ENCODE measurements at places on chromosomes 1 and 21.

DNA sequence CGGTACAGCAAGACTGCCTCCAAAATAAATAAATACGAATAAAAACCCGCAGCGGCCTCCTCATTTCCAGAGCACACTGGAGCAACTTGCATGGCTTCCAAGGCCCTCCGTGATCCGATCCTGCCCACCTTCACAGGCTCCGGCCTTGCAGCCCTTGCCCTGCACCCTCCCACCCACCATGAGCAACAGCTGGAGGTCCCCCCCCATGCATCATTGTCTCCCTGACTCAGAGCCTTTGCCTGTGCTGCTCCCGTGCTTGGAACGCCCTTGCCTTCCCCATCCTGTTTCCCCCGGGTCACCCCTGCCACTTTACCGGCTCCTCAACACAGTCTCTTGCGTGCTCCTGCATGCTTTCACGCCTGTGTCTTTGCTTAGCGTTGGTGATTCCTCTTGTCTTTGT is 71.0 kb upstream of the ANGPTL1 start:
- no peak for DNase-seq

- DNase-seq, result no peak
Measured at GRCh38 chr21:18493422-18493821, 89.8 kb upstream of the TMPRSS15 start.

- peak; percentile 16 for DNase-seq
Measured at GRCh38 chr1:215833941-215834729, 267.0 kb downstream of the KCTD3 start.

DNA sequence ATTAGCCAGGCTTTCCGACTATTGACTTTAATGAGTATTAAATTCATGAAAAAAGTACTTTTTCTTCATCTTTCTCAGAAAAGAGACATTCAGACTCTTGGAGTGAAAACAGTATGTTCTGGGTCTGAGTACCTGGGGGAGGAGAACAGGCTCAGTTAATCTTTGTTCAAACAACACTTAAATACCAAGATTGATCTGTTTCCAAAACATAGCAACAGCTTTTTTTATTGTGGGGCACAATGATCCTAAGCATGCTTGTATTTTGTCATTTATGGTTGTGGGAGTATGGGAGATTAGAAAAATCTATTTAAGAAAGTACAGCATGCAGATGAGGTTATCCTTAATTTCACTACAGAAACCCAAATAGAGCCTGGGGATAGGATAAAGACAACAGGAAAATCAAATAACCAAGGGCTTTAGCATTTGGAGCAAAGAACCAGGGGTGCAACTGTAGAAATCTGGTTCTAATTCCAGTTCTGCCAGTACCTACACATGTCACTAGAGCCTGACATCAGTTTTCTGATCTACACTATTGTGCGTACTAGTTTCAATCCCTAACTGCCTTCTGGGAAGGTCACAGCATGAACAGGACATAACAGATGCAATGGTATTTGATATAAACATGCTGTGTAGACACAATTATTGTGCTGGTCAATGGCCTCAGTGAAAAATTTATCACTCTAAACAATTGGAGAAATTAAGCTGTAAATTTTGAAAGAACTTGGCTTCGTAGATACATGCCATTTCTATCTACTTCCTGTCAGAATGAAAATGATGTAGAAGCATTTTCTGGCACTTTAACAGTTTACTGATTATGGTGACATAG is 91.2 kb downstream of the KCNK1 start:
- DNase-seq, result no peak

DNA sequence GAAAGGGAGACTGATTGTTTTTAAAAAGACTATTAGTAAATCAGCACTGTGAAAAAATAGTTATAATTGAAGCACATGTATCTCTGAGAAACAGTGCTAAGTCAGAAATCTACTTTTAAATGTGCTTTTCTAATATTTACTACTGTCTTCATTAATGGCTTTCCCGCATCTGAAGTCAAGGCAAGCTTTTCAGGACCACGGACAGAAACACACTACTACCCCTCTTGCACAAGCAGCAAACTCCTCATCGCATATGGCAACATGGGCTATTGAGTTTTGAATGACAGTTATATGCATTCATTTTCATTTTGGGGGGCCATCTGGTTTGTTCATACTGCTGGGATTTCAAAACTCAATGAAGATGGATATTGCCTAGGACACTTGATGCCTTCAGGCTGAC is 433.4 kb upstream of the CAMK1G start:
- peak; percentile 56 for DNase-seq

DNA sequence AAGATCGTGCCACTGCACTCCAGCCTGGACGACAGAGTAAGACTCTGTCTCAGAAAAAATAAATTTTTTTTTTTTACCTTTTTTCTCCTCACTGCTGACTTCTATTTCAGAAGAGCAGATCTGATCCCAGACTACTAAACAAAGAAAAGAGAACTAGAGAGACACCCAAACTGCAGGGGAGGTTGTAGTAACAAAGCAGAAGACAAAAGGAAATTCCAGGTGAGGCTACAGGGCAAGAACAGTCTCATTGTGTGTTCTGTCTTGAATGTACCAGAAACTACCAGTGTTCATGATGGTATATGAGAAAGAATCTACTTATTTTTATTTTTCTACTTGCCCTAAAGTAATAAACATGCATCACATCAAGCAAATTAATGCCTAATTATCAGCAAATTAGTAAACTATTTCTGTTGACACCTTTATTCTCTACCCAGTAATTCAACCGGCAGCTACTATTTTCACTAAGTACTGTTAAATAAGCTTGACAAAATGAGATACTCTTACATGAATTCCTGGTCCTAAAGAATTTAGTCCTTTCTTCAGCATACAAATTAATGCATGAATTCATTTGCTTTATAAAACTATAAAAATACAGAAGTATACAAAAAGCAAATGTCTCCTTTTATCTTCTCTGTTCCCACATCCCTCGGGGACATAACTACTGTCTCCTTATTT is 40.6 kb downstream of the ARID4B start:
- no peak for DNase-seq

- DNase-seq, result no peak
Measured at GRCh38 chr1:117760485-117760884, 154.6 kb downstream of the TENT5C start.

DNA sequence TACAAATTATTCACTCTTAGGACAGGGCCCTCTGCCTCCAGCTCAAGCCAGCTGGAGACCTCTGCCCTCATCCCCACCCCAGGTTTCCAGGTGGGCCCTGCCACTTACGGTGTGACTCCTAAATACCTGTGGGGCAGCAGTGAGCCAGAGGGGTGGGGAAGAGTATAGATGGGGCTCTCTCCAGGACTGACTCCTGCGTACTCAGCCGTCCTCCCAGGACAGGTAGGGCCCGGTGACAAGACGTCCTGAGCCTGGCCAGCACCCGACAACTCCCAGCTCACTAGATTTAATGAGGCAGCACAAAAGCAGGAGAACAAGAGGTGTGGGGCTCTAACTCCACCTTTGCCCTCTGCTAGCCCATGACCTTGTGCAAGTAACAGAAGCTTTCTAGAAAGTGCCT is 16.8 kb downstream of the GNG12 start:
- DNase-seq, result no peak

DNA sequence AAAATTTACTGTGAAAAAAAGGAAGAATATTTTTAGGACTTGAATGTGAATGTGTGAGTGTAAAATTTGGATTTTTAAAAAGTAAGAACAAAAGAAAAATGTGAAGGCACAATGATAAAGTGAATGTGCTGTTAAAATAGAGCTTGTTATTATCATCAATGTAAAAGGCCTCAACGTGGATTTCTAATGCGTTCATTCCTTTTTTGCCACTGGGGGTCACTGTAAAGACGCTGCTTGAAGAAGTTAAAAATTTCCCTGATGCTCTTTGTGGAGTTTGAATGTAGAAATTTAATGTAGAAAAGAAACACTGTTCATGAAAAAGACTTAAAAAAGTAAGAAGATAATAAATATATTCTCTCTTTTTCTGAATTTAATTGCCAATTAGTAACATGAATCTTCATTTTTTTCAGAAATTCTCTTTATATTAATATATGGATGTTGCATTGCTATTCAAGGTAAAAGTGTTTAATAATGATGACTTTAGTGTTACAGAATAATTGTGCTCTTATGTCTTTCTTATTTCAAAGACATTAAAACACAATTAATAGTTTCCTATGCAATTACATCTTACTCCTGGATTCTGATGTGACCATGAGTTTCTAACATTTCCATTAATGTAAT is 161.5 kb downstream of the DNM3 start:
- peak; percentile 23 for DNase-seq

DNA sequence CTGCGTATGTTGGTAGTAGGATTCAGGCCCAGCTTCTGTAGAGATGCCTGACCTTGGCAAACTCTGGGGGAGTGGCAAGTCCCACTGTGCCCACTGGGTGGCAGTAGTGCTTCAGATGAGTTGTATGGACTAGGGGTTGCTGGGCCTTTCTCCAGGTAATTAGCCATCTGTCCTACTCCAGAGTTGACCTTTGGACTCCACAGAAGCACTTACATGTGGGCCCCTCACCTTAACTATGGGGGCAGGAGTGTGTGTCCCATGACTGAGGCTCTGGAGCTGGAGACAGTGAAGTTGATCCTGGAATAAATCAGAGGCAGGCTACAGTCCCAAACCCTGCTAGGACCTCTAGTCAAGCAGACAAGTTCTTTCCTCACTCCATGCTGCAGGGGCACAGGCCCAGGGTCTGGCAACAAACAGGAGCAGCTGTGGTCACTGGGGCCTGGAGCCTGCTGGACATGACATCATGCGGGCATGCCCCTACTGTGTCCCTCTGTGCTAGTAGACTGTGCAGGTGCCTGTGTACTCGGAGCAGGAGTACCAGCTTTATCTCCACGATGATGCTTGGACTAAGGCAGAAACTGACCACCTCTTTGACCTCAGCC is 4.6 kb downstream of the DMAP1 start:
- peak; percentile 48 for DNase-seq

- peak; percentile 77 for DNase-seq
Measured at GRCh38 chr1:156421062-156421938, 52.3 kb downstream of the RHBG start.

GRCh38 chr1:208272713-208273112 is 28.5 kb upstream of the PLXNA2 start:
- no peak for DNase-seq

DNA sequence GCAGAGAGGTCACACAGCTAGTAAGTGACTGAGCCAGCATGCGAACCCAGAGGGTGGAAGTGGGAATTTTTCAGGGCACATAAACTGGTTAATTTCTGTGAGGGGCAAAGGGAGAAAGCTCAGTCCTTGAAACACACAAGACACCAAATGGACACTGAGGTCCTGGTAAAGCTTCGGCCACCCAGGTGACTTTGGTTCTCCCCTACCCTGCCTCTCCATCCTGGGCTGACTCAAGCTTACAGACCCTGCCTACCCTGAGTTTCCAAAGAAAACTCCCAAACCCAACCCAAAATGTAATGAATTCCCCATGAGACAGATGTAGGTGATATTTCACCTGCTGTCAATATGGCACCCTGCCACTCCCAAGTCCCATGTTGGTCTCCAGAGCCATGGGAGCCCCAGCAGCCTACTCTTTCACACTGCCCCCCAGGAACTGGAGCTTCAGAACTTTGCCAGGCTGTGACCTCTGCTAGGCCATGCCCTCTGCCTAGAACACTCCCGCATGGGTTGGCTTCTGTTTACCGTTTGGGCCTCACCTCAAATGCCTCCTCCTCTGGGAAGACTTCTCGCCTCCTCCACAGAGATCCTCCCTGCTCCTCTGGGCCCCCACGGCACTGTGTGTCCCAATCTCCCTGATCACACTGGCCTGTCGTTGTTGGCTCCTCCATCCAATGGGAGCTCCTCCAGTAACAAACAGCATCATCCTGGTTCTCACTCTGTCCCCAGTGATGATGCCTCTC is 3.7 kb upstream of the LRP8 start:
- DNase-seq, result no peak

GRCh38 chr1:4963251-4963650 is 308.8 kb downstream of the AJAP1 start:
- no peak for DNase-seq

GRCh38 chr1:159092036-159092760 is 15.6 kb upstream of the AIM2 start:
- DNase-seq, result no peak
